Calu3 (cell line): ENCODE measurements at places on chromosomes 3 and 15.

DNA sequence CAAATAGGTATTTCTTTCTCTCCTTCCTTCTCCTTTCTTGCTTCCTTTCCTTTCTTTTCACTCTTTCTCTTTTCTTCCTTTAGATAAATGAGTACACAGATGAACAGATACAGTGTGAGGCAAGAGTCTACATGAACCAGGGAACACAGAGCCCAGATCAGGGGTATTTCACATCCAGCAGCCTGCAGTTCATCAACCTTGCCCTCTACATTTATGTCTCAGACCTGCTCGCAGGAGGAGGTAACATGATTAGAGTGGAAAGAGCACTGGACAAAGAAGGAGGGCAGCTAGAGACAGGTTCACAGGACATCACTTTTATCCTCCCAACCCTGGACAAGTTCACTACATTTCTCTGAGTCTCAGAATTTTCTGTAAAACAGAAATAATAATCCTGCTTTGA, 773.1 kb downstream of the NTRK3 start:
- no peak for DNase-seq

GRCh38 chr3:76917436-76917835, 122.5 kb upstream of the ROBO2 start:
- no peak for DNase-seq

GRCh38 chr3:175865724-175866123, 1006.6 kb downstream of the NAALADL2 start:
- no peak for DNase-seq

DNA sequence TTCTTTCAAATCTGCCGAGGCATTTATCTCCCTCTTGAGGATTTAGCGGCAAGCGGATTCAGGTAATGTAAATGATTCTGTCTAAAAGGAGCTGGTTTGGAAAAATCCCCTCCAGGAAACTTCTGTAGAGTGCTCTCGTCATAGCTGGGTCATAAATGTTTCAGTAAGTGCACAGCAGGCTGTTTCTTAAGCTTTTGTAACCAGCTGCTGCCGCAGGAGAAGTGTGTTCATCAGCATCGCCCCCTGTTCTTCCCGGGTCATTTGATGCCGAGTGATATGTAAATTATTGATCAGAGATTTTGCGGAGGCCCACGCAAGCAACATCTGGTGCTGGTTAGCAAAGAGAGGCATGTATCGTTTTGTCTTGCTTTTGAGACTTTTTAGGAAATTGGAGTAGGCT, 53.1 kb downstream of the DNASE1L3 start:
- no peak for DNase-seq

DNA sequence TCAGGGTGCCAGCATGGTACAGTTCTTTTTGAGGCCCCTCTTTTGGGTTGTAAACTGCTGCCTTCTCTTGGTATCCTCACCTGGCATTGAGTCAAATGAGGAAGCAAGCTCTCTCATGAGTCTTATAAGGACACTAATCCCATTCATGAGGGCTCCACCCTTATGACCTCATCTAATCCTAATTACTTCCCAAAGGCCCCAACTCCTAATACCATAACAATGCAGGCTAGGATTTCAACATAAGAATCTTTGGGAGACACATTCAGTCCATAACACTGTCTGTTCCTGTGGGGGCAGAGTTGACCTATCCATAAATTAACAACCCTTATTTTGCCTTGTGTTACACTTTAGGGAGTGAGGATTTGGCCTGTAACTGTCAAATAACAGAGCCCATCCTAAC, 278.3 kb downstream of the LRTM1 start:
- no peak for DNase-seq

DNA sequence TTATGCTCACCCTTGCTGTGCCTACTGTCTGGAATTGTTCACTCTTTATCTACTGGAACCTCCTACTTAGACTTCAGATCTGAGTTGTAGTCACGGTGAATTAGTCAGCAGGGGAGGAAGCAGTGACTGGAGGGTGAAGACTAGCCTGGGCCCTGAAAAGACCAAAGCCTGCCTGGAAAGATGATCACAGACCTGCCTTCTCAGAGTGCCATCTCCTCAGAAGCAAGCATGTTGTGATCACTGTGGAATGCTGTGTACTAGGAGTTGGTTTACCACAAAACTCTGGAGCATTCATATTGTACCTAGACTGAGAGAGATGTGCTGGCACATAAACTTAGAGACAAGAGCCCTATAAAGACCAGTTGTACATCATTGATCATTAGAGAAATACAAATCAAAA, 100.7 kb upstream of the SCN10A start:
- DNase-seq = no peak

GRCh38 chr3:133895208-133896001, at the start of gene RAB6B:
RAB6B (minus strand) TSS chr3:133895882; CDS start chr3:133895466, 416 bp downstream.
- DNase-seq = peak; percentile 57

- DNase-seq = no peak
Measured at GRCh38 chr15:26126070-26126469, 262.9 kb upstream of the ATP10A start.

GRCh38 chr3:125067225-125067624, 11.4 kb upstream of the HEG1 start:
- DNase-seq = no peak

- DNase-seq = no peak
Measured at GRCh38 chr3:14719006-14719405, 44.1 kb downstream of the C3orf20 start.

DNA sequence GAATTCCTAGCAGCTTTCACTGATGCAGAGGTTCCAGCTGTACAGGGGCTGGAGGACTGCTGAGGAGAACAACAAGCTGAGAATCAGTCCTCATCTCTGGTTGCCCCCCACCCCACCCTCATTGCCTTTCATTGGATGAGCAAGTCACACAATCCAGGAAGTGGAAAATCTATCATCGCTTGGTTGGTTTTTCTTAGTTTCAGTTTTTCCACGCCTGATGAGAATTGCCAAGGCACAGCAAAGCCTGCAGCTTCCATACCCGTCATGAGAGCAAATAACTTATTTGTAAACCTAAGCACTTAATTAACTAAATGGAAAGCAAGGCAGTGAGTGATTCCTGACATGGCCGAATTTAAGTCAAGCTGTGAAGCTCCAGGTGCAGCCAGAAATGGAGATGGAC, 21.4 kb upstream of the LIPC start:
- no peak for DNase-seq

DNA sequence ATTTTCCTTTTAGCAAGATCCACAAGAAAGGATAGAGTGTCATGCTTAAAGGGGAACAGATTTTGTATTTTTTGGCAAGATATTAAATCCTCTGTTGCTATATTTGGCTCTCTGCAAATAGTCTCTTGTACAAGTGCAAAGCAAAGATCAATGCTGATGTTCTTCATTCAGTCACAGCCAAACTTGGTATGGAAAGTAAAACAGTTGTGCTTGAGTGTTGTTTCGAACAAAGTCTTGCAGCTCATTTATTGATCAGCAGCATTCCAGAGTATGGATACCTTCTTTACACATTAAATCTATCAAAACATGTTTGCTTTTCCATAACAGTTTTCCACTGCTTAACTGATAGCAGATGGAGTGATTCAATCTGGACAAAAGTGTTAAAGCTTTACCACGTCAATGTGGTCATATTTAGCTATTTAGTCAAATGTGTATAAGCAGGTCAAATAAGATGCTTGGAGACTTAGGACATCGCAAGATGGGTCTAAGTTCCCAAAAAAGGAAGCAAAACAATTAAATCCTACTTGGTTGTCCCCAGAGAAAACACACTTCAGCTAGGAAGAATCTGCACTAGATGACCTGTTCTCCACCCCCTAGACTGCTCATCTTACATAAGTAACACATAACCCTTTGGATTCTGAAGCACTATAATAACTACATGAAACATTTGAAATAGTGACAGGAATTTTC, 52.4 kb downstream of the VGLL3 start:
- no peak for DNase-seq

GRCh38 chr15:37100109-37100965, at the start of gene MEIS2:
MEIS2 (minus strand) TSS chr15:37100549; CDS start chr15:37099466, 1,083 bp downstream.
- DNase-seq = peak; percentile 80
